ENCODE measurements at places on chromosomes 1 and 21.

GRCh38 chr21:45427331-45428271 is 22.6 kb downstream of the COL18A1 start:
- no peak for DNase-seq

DNA sequence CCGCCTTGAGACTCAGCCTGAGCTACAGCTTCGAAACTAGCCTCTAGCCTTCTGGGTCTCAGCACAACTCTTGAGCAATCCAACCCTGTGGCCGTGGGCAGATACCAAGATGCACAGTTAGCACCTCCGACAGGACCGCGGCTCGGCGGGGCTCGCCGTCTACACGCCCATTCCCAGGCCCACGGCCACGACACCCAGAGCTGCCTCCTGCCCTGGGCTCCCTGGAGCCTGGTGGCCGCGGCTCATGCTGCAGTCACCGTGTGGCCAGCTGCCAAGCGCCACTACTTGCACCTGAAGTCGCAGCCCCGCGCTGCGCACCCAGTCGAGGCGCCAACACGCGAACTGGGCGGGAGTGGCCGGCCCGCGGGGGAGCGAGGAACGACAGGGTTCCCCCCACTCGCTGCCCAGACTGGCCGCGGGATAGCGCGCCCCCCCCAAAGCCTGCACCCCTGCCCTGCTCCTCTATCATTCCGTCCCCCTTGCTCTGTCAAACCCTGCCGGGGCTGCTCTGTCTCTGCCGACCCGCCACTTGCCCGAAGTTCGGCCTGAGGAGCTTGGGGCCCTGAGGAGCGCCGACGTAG is 729 bp upstream of the CDCA8 start:
- DNase-seq: no peak

GRCh38 chr1:9322661-9323244 is 30.1 kb downstream of the SPSB1 start:
- DNase-seq: no peak

DNA sequence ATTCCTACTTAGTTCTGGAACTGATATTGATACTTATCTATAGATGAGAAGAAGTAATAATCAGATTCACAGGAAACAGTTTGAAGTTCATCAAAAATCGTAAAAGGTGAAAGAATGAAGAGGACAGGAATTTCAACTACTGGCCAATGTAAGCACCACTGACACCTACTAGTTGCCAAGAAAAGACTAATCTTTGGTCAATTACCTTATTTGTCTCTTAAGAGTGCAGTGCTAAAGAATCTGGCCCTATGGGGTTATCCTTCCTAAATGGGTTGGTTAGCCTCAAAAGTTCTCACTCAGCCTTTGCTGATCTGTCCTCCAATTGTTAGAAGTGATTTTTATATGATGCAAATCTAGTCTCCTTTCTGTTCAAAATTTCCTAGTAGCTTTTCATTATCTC is 29.5 kb downstream of the ADSS2 start:
- DNase-seq: no peak

- no peak for DNase-seq
These were observed 3.7 kb upstream of the ZNF326 start for GRCh38 chr1:89990976-89991831.

DNA sequence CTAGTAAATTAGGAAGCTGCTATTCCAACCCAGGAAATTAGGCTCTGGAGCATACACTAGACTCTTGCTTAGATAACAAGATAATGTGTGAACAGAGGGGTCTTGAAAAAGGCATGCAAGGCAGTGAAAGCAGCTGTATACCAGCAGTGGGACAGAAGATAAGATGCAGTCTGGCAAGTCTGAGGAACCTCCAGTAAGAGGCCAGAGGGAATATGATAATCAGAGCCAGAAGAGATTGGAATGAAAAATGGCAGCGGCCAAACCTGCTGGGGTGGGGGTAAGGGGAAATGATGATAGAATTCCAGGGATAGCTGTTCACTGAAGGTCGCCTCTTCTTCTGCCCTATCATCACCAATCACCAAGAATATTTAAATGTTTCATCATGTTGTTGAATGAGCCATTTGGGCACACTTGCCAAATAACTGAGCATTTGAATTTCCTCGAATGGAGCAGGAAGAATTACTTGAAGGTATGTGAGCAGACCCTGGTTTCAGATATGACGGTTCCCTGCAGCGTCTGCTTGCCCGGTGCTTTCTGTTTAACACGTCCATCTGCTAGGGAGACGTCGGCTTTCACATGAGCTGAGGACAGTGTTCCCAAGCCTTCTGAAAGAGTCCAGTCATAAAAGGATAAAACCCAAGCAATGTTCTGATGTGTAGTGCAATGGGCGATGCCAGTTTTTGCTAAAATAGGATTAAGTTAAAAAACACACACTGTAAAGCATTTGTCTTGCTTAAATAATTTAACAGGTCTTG is 173.3 kb downstream of the RWDD3 start:
- no peak for DNase-seq

DNA sequence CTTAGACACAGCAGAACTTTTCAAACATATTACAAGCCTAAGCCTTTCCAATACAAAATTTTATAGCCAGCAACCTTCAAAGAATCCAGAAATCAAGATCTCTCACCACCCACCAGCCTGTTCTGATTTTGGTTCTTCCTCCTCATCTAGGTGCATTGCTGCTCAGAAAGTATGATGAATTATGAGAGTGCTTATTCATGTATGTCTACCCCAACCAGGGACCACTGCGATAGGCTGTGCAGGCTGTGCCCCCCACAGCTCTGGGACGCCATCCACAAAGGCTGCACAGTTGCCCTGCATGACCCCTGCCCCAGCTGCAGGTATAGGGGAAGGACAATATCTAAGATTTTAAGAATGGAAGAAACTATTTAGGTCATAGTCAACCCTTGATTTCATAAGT is 55.4 kb downstream of the WDR64 start:
- no peak for DNase-seq

DNA sequence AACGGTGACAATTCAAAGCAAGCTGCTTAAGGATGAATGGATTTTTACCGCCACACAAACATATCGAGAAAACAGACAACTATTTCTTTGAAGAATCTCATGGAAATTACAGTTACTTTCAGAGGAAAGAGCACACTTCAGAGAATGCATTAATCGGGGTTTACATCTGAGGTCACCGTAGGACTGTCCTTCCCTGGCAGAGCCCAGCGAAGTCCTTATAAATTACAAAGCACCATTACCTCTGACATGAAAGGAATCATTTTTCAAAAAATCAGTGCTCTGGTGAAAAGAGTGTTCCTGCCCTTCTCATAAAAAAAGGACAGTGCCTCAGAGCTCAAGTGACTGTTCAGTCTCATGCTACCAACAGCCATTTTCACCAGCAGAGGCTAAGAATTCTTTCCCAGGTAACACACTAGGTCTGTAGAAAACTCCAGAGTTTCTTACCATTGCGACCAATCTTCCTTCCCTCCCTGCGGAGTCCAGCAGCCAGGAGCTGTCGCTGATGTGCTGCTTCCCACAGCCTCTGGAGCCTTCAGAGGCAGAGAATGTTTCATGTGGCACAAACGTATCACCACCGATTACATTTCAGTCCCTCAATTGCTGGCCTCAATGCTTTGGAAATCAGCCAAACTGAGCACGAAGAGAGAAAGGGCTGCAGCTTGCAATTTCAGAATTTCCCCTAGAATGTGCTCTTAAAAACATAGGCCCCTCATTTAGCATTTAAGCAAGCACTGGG is 75.4 kb downstream of the PLD5 start:
- no peak for DNase-seq

- DNase-seq: no peak
These were observed 24.6 kb downstream of the CR1L start for GRCh38 chr1:207669528-207670009.

GRCh38 chr1:19824541-19824940 is 9.5 kb upstream of the RNF186 start:
- no peak for DNase-seq

DNA sequence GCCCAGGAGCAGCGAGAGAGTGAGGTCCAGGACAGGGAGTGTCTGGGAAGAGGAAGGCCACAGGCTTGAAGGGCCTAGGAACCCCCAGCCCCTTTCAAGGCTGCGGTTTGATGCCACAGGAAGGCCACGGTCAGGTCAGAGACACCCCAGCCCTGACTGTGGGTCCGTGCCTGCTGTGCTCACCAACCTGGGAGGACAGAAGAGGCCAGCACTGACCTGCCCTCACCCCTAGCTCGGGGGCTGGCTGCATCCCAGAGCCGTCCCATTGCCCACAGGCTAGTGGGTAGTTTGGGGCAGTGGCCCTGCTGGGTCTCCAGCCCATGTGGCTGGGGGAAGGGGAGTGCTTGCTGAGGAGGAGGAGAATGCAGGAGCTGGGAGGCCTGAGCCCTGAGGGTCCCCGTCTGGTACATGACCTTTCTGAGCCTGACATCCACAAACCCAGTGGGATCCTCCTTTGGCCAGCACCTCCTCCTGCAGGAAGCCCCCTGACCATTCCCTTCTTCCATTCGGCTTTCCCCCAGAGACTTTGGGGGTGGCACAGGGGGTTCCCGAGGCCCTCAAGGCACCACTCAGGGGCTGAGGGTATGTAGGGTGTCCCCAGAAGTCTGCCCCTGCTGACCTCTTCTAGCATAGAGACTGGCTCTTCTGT is 54.3 kb downstream of the WNT9A start:
- DNase-seq: no peak

All from GDM1 (cell line).